Activated CD4-positive, CD25-positive, alpha-beta regulatory T cell (primary cell): ENCODE measurements at places on chromosomes 3 and 15.

GRCh38 chr3:3902161-3902560, 102.9 kb downstream of the LRRN1 start:
- DNase-seq: no peak

GRCh38 chr15:92901995-92902394, 1.9 kb downstream of the CHD2 start:
- DNase-seq: no peak

GRCh38 chr3:21894459-21895340, 143.7 kb upstream of the ZNF385D start:
- DNase-seq: no peak

DNA sequence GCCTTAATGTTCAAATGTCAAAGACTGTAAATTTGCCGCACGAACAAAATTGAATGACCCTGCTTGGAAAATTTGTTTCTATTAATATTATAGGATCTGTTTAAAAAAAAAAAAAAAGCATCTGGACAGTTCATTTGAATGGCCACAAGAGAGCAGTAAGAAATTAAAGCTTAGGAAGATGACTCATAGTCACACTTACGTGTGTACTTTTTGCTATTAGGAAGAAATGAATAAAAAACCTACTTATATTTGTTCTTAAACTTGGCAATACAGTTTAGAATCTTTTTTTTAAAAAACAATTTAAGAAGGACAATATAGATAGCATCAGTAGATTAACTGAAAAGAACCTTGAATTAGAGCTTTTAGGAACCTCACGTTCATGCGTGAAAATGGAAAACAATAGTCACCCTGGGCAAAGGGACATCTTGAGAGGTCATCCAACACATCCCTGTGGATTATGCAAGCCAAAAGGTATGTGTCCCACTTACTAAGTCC, 621.8 kb downstream of the MECOM start:
- DNase-seq: no peak

- no peak for DNase-seq
Observed at GRCh38 chr15:72845981-72846383, 62.4 kb upstream of the ADPGK start.

GRCh38 chr15:65096481-65097385, 18.3 kb downstream of the UBAP1L start:
- no peak for DNase-seq

- DNase-seq: no peak
Observed at GRCh38 chr3:117103675-117104074, 394.1 kb downstream of the TUSC7 start.
